AG09309 (cell line): ENCODE measurements at places on chromosomes 6 and 20.

- no peak for DNase-seq
Observed at GRCh38 chr6:139369068-139369467, 5.4 kb downstream of the CITED2 start.

DNA sequence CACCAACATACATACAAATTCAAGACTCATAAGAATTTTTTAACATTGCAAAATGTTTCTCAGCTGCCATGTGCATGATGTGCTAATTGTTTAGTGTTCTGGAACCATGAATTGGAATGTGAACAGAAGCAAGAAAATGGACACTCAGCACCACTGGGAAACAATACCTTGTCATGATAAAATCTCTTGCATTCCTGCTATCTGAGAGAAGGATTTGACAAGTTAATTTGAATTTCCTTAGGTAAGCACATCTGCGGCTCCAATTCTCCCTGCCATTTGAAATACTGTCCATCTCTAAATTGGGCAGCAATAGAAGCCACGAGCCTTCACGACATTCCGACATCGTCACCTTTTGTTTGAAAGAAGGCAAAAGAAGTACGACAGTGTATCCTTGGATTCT, 1104.6 kb upstream of the MAP3K7 start:
- no peak for DNase-seq

- no peak for DNase-seq
Observed at GRCh38 chr20:55961376-55962330, 43.7 kb downstream of the CBLN4 start.

GRCh38 chr6:116362276-116362675, 8.5 kb upstream of the DSE start:
- no peak for DNase-seq

DNA sequence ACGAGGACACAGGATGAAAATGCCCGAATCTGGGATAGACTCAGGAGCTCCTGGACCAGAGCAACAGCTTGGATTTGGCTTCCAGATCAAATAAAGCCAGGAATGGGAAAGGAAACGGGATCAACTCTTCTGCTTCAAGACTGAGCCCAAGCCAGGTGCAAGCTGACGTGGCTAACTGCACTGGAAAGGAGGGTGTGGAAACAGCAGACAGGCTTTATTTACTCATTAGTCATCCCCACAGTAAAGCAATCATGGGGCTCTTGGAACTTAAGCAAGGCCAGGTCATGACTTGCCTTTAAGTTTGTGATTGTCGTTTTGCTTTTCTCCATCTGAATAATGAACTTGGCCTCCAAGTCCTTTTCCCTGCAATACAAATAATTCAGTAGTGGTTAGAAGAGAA, 45.2 kb downstream of the KIF16B start:
- DNase-seq = peak; percentile 75

DNA sequence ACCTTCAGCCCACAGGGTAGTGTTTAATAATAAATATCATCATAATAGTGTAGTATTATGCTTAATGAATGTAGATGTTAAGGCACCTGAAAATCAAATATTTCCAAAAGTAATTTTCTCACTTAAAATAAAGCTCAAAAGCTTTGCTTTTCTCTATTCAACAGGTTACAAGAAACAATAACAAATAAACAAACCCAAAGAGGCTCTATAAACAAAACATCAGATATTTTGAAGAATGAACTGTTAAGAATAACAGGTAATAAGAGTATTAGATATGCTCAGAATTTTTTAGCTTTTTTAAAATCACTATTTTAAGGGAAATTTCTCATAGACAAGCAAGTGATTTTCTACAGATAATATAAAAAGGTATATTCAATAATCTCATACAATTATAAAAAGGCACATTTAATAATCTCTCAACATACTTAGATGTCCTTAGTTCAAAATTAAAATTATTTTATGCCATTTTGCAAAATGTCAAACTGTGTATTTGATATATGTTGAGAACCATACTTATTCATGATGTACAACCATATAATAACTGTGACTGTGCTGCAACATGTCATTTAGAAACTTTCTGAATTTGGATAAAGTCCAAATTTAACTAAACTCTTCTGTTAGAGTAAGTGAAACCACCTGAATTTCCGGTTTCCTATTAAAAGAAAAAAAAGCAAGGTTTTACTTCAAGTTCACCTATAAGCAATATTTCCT, 35.8 kb downstream of the PHIP start:
- DNase-seq = no peak

DNA sequence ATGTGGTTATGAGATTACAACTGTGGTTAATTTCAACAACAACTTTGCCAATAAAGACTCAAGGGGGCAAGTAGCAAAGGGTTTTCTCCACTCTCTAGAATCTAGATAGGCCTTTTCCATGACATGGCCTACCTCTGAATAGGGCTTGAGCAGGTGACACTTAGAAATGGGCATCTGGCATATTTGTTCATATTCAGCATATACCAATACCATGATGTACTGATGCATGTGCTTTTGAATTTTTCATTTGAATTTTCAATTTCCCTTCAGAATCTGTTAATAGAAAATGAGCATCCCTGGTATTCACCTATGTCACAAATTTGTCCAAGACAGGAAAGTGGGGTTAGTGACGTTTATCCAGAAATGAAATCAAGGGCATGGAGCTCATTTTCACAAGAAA, 757.5 kb upstream of the NRSN1 start:
- DNase-seq = no peak

- DNase-seq = no peak
Observed at GRCh38 chr6:36124881-36125280, 5.4 kb upstream of the MAPK13 start.

- DNase-seq = no peak
Observed at GRCh38 chr20:3658019-3658715, 5.0 kb downstream of the GFRA4 start.

GRCh38 chr6:613981-614380, 42.9 kb downstream of the HUS1B start:
- DNase-seq = no peak

DNA sequence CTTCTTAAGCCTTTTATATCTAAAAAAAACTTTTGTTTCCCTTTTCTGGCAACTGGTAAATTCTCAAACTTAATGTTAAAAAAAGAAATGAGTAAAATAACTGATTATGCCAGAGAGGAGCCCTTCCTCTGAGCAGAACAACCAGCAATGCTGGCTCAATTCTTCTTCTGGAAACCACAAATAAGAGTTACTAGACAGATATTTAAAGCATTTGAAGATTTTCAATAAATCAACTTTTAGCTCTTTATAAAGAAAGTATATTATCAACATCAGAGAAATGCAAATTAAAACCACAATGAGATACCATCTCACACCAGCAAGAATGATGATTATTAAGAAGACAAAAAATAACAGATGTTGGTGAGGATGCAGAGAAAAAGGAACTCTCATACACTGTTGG, 61.1 kb upstream of the TCF21 start:
- DNase-seq = no peak

- no peak for DNase-seq
Observed at GRCh38 chr20:5316188-5317158, at the start of gene PROKR2. TSS of gene PROKR2 (minus strand) at chr20:5316954. CDS start at chr20:5314369, 2,585 bp downstream.

- DNase-seq = no peak
Observed at GRCh38 chr6:137848672-137849071, 18.4 kb upstream of the TNFAIP3 start.

GRCh38 chr20:58627212-58628072, 23.6 kb upstream of the STX16 start:
- no peak for DNase-seq

GRCh38 chr20:7695051-7695495, 245.2 kb downstream of the HAO1 start:
- DNase-seq = peak; percentile 14

DNA sequence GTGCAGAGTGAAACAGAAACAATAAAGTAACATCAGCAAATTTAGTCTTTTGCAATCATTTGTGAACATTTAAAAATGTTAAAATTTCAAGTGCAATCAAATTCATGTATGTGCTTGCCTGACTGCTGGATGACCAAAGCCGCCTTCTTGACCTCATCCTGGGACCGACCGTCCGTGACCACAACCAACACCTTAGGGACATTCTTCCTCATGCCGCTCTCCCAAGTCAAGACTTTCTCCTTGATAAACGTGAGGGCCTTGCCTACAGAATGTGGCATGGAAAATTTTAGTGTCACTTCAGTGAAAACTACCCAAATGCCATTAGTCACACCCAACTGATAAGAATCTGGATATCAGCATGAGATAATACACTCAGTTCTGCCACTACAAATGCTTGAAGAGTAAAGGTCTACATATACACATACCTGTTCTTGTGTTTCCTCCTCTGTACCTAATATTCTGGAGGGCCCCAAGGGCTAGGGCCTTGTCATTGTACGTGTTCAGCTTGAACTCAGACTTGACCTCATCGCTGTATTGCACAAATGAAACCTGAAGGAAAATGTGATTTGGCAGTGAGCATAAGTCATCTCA, 86.8 kb downstream of the COL12A1 start:
- no peak for DNase-seq

GRCh38 chr6:40880906-40881305, 158.1 kb downstream of the UNC5CL start:
- no peak for DNase-seq
